Glomerular endothelial cell (primary cell): ENCODE measurements at places on chromosomes 2 and 18. TPM values are rescaled to one million over a fixed set of nuclear protein-coding genes. Genes with fewer than 3 reads are reported as not detected.

Gene MRPL33
- 140 and 142 TPM in 2 replicates for total RNA-seq

Gene DSEL
- total RNA-seq = 7.6 and 9.3 TPM in 2 replicates

Gene NTSR2
- total RNA-seq = not detected in 2 replicates

Gene ALLC
- total RNA-seq = not detected in 2 replicates

Gene NT5DC4
- total RNA-seq = not detected in 2 replicates

Gene SPP2
- not detected in 2 replicates for total RNA-seq

GRCh38 chr2:103249462-103249861 lies 487.6 kb downstream of the TMEM182 start:
- DNase-seq = no peak

DNA sequence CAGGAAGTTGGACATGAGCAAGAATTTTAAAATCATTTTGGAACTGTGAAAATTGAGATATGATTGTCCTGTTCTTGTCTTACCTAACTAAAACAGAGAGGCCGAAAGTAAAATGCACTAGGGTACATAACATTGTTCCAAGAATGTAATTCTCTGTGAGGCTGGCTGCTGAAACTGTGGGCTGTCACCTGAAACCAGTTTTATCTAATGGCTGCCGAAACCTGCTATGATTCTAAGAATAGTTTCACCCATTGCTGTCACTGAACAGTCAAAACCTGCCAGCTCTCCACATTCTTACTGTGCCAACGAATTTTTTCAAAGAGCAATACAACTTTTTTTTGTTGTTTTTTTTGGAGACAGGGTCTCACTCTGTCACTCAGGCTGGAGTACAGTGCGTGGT lies 119.3 kb upstream of the ZSWIM2 start:
- no peak for DNase-seq

- DNase-seq = no peak
These were observed at the start of gene CFAP65 for GRCh38 chr2:219041252-219041651. Gene CFAP65 (minus strand): TSS chr2:219041516. CDS start chr2:219039048, 2,468 bp downstream.

DNA sequence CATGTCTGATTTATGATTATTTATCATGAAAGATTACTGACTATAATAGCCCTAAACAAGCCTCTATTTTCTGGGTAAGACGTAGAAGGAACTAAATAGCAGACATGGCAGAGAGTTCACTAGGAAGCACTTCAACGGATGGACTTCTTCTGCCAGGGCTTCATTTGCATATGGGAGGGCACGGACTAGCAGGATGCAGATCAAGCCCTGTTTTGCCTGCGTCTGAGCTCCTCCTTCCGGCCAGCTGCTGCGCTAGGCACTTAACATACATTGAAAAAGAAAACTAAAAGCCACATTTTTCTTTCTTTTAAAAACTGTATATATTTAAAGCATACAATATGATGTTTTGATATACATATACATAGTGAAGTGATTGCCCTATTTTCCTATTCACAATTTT lies 340.0 kb upstream of the MEX3C start:
- no peak for DNase-seq

- DNase-seq = no peak
These were observed 27.4 kb downstream of the RAPGEF4 start for GRCh38 chr2:172763079-172763478.

- DNase-seq = no peak
These were observed 35.5 kb upstream of the MGAT5 start for GRCh38 chr2:134218414-134218813.

DNA sequence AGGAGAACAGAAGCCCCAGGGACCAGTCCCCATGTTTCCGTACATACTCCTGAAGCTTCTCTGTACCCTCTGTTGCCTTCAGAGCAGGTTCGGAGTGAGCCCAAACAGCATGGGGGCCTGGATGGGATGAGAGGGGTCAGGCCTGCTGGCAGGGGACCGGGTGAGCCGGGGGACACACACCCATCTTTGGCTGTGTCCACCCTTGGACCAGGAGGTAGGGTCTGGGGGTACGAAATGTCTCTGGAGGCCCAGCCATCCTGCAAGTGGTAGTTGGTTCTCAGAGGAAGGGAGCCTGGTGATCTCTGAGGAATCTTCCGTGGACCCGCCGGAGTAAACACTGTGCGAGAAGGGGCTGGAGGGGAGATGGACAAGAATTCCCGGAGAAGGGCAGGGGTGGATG lies 15.3 kb downstream of the FBLN7 start:
- no peak for DNase-seq

- no peak for DNase-seq
These were observed 37.8 kb downstream of the HS6ST1 start for GRCh38 chr2:128280901-128281321.
